NCI-H1436 treated with DMSO at 0.1 percent for 48 hours (cell line): ENCODE measurements at places on chromosomes 3 and 15.

GRCh38 chr3:48402281-48402732 lies 27.6 kb downstream of the PLXNB1 start:
- no peak for DNase-seq

DNA sequence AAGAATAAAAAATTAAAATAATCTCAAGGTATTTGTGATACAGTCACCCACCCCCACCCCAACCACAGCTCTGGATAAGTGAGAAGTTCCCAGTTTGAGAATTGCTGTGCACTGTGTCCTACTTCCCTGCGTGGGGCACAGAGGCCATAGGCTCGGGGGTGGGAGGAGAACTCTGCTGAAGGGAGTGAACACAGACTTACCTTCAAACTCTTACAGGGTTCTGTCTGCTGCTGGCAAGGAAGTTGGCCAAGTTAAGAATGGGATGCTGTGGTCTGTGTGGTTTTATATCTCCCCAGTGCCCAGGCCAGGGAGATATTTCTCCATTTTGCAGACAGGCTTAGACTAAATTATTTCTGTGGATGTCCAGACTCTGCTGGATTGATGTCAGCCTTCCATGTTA lies 37.6 kb downstream of the SPTSSB start:
- DNase-seq, result no peak

- no peak for DNase-seq
These were observed 4.1 kb upstream of the CHRNA3 start for GRCh38 chr15:78624651-78625590.

GRCh38 chr3:15541371-15541770 lies 19.9 kb upstream of the COLQ start:
- DNase-seq, result no peak

DNA sequence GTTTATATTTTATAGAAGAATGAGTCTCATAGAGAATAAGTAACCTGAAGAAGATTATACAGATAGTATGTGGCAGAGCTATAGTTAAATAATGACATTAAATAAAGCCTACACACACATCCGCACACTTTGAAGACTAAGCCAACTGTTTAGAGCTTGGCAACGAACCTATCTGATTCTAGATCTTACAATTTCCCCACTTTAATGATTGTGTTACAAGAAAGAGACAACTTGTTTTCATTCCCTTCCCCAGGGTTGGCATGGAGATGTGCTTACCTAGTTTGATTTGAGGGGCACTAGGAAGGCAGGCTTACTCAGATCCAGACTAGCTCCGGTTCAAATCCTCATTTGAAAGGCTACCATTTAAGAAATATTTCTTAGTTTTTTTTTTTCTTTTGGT lies 61.9 kb upstream of the CBLB start:
- no peak for DNase-seq

DNA sequence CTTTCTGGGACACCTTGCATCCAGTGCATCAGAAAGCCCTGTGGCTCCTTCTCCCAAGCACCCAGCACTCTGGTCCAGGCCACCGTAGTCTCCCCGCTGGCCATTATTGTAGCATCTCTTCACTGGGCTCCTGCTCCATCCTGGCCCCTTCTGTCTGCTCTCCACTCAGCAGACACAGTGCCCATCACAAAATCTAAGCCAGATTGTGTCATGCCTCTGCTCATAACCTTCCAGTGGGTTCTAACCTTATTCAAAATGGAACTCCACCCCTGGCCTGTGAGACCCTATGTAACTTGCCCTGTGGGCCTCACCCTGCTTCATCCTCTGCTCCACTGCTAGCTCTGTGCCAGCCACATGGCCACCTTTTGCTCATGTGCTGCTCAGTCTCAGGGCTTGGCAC lies 31.7 kb upstream of the PRR23E start:
- no peak for DNase-seq

- DNase-seq, result no peak
These were observed 360.8 kb upstream of the PROK2 start for GRCh38 chr3:72145506-72146380.

DNA sequence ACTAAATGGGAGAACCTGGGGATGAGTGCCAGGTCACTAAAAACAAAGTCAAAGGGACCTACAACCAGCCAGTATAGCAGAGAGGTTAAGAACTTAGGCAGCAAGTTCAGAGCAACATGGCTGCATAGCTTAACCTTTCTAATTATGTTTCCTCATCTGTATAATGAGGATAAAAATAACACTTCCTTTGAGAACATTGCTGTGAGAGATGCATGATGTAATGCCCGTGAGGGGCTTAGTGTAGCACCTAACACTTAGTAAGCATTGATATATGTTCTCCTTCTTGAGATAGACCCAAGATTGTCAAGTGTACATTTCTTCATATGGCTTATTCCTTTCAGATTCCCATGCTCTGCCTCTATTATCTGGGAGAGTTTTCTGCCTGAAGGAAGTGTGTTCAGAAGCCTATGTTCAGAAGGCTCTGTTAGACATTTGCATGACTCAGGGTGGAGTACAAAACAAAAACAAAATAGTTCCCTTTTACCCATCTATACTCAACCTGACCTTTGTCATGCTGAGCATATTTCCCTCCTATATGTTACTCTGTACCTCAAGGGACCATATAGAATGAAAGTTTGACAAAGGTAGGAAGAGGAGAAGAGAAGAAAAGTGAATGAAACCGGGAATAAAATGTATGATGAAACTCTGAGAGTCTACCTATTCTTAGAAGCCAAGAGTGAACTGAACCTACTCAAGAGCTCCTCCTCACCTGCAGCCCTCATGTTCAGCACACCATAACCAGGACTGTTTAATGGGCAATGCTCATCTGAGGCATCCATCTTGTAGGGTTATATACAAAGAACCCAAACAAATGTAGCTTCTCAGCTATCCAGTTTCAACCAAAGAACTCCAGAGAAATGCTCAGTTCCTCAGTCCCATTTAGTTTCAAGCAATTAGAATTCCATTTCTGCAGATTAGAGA lies 70.7 kb upstream of the KCNMB2 start:
- no peak for DNase-seq

GRCh38 chr15:39270934-39271333 lies 309.9 kb upstream of the THBS1 start:
- DNase-seq, result no peak
